ENCODE measurements at places on chromosomes 1 and 21.

DNA sequence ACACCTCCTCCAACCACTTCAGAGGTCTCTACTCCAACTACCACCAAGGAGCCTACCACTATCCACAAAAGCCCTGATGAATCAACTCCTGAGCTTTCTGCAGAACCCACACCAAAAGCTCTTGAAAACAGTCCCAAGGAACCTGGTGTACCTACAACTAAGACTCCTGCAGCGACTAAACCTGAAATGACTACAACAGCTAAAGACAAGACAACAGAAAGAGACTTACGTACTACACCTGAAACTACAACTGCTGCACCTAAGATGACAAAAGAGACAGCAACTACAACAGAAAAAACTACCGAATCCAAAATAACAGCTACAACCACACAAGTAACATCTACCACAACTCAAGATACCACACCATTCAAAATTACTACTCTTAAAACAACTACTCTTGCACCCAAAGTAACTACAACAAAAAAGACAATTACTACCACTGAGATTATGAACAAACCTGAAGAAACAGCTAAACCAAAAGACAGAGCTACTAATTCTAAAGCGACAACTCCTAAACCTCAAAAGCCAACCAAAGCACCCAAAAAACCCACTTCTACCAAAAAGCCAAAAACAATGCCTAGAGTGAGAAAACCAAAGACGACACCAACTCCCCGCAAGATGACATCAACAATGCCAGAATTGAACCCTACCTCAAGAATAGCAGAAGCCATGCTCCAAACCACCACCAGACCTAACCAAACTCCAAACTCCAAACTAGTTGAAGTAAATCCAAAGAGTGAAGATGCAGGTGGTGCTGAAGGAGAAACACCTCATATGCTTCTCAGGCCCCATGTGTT lies 66.6 kb downstream of the TPR start:
- DNase-seq, result no peak

DNA sequence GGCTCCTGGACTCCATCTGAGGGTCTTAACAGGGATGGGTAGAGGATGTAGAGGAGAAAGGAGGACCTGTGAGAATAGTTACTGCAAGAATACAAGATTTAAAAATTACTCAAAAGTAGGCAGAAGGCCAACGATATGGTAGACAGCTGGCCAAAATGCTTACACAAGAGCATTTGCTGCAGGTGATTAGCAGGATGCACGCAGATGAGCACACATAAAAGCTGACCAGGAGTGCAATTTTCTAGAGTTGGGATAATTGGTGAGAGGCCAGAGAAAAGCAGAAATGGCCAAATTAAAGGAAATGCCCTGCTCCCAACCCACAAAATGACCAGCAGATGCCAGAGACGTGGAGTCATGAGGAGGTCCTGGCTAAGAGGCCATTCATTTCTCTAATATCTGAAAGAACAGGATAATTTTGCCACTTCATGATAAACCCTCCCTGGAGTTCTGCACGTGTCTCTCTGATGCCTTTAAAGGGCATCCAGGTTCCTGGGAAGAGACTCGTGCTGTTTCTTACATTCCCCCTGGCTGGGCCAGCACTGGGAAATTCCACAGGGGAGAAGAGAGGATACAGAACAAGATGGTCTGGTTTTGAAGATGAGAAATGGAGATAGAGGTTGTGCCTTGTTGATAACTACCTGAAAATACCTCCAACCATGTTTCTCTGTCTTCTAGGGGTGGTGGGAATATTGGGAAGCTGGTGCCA lies 62.3 kb upstream of the KCNA3 start:
- DNase-seq, result no peak

GRCh38 chr1:204262506-204263253 lies 48.9 kb upstream of the GOLT1A start:
- DNase-seq, result no peak

DNA sequence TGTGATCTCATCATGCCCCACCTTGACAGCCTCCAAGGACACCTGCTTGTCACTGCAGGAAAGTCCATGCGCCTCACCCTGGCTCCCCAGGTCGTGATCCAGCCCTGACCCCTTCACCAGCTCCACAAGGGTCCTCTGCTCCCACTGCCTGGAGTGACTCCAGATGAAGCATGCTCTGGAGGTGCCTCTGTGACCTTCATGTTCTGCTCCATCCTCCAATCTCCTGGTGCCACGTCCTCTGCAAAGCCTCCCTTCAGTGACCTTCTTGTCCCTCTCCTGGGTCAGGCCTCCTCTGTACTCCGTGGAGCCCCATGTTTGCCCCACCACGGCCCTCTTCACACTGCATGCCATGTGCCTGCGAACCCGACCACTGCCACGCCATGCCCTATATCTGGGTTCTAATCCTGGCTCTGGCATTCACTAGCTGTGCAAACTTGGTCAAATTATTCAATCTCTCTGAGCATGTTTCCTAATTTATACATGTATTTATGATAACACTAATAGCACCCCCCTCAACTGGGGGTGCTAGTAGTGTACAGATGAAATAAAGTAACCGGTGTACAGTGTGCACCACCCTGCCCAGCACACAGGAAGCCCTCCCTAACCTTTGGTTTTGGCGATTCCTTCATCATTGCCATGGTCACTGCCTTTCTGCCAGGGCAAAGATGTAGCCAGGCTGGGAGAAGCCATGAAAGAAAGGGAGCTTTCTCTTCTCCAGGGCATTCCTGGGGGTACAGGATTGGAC lies 77.4 kb downstream of the STUM start:
- DNase-seq, result no peak

- no peak for DNase-seq
Measured at GRCh38 chr1:19484338-19484797, 971 bp downstream of the CAPZB start.

Measured in renal cortical epithelial cell (primary cell).